Fibroblast of mammary gland (primary cell): ENCODE measurements at places on chromosomes 12 and 14.

- DNase-seq: peak; percentile 6
These were observed 30.3 kb downstream of the CCDC88C start for GRCh38 chr14:91387169-91387835.

DNA sequence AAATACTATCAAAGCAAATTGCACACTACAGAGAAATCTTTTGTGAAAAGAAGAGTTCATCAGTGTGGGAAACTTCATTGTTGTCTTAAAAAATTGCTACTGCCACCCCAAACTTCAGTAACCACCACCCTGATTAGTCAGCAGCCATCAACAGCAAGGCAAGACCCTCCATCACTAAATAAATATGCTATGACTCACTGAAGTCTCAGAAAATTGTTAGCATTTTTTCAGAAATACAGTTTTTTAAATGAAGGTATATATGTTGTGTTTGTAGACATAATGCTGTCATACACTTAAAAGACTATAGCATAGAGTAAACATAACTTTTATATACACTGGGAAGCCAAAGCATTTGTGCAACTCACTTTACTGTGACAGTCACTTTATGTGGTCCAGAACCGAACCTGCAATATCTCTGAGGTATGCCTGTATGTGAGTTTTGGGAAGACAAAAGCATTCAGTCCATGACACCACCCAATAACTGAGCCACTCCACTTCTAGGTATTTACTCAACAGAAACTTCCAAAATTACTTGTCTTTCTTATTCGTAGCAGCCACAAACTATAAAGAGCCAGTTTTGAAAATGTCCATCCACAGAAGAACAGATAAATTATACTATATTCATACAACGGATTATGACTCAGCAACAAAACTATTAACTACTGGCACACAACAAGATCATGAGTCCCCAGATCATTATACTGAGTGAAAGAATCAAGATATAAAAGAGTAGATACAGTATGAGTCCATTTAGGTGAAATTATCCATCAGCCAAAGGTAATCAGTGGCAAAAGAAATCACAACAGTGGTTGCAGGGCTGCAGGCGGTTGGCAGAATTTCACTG, 649.6 kb downstream of the BCL11B start:
- DNase-seq: no peak

DNA sequence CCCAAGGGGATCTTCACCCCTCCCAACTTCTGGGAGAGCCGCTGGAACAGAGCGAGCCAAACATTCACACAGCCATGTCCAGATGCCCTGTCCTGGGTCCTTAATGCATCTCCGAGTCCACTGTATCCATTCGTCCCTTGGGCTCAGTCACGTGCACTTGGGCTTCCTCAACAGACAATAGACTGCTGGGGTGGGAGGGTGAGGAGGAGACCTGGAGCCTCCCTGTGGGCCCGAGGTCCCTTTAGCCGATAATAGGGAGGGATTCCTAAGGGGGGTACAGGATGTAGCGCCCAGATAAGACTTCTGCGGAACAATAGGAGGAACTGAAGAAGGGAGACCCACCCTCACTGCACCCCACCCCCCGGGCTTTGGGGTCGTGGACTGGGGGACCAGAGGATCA, 6.7 kb downstream of the ARHGEF25 start:
- DNase-seq: no peak

DNA sequence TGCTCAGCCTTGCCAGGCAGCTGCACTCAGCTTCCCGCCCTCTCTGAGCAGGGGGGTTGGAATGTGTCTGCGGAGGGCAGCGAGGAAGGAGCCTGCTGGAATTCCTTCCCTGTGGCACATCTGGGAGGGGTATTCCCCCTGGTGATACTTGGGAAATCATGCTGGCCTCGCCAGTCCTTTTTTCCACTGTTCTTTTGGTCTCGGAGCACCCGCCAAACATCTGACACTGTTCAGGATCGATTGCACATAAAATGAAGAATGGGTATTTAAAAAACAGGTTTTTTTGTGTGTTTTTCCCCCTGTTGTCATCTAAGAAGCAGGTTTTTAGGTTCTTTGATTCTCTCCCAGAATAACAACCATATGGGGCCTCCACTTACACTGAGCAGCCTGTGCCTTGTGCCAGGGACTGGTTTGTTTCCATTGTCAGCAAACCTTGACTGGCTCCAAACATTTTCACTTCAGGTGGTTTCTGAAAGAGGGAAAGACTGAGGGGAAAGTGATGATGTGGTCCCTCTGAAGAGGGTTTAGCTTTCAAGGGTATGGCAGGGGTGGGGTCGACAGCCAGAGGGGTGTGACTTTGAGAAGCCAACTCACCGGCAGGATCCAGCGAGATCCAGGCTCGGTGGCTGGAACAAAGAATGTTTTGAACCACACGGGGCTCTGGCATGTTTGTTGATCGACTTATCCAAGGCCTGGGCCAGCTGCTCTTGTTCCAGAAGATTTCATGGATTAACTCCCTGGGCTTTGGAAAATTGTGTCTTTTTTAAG, 215.1 kb downstream of the CACNA1C start:
- peak; percentile 75 for DNase-seq

- no peak for DNase-seq
These were observed 77.8 kb upstream of the BDKRB2 start for GRCh38 chr14:96126783-96127271.

DNA sequence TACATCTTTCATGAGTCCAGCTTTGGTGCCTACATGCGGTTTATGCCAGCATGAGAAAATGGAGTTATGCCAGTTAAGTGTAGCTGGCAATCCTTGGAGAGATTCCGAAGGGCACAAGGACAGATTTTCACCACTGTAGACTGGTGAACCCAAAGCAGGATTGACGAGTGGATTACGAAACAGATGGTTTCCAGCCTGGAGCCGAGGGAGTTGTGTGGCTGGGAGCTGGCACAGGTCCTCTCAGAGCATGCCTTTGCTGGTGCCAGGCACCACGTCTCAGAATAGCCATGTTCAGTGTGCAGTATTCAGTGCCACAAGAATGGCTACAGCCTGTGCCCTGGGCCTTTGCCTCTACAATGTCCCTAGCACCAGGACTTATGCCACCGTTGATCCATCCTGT, 13.2 kb downstream of the KCNH3 start:
- DNase-seq: no peak

GRCh38 chr14:26172396-26172795, 425.4 kb downstream of the NOVA1 start:
- DNase-seq: no peak

DNA sequence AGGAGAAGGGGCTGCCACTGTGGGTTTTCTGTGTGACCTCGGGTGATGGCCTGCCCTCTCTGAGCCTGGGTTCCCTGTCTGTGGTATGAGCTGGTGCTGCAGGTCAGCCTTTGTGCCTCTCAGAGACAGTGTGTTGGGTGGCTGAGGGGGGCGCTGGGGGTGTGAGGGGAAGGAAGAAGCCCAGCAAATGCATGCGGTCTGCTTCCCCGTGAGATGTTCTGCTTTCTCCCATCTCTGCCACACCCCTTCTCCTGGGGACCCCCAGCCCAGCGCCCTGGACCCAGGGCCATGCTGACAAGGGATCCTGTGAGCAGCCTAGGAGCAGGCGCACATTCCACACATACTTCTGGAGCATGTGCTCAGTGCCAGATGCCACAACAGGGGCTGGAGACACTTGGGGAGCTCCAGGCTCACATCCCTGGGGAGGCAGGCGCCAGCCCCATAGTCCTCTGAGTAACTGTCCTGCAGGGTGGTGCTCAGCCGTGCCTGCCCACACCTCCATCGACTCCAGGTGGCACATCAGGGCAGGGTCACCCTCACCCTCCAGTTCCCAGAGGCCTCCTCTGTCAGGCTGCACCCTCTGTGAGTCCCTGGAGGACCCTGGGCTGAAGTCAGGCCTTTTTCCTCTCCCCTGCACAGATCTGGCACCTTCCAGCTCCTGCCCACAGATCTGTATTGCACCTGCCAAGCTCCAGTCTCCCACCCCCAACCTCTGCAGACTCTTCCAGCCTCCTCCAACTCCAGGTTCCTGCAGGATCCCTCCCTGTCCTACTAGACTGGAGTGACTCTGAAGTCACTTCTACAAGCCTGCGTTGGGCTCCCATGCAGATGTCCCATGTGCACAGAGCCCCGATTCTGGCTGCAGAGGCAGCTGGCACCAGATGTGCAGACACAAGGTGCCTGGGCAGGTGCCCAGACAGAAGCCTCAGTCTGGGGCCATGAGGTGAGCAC, 205.6 kb downstream of the KIF26A start:
- DNase-seq: no peak

GRCh38 chr12:104180374-104180773, 35.2 kb upstream of the TXNRD1 start:
- DNase-seq: no peak

GRCh38 chr14:64123241-64123822, 170.8 kb downstream of the ESR2 start:
- DNase-seq: peak; percentile 18

- DNase-seq: no peak
These were observed 263.9 kb downstream of the MDGA2 start for GRCh38 chr14:47411523-47411922.

GRCh38 chr12:51744235-51744634, 104.3 kb downstream of the FIGNL2 start:
- DNase-seq: peak; percentile 4

DNA sequence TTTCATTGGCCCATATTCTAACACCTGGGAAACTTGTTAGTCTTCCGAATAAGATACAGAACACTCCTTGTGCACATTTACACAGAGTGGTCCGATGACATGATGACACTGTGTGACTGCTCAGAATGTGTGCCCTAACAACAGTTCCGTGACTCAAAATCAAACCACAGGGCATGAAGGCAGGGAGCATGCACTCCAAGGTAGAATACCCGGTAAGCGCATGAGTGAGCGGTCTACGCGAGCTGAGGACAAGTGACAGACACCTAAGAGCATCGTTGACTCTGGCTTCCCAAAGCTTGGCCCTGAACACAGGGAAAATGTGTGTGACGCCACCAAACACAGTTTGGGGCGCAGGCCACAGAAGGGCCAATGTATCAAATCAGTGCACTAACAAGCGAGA, 18.6 kb downstream of the CLIP1 start:
- no peak for DNase-seq

GRCh38 chr12:113086249-113087164, 30.0 kb downstream of the DTX1 start:
- no peak for DNase-seq

DNA sequence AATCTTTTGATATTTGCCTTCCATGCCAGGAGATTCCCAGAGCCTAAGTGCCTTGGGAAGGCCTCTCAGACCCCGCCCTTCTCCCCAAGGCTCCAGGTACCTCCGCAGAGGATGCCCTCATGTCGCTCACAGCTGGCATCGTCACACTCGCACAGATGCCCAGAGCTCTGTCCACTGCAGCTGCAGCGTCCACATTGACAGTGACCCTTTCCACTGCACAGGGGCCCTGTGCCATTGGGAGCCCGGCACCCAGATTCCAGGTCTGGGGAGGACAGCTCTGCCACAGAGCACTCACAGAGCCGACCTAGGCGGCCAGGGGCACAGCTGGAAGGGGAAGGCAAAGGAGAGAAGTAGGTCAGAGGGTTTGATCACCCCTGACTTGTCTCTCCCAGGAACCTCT, 12.3 kb upstream of the CSAD start:
- no peak for DNase-seq

DNA sequence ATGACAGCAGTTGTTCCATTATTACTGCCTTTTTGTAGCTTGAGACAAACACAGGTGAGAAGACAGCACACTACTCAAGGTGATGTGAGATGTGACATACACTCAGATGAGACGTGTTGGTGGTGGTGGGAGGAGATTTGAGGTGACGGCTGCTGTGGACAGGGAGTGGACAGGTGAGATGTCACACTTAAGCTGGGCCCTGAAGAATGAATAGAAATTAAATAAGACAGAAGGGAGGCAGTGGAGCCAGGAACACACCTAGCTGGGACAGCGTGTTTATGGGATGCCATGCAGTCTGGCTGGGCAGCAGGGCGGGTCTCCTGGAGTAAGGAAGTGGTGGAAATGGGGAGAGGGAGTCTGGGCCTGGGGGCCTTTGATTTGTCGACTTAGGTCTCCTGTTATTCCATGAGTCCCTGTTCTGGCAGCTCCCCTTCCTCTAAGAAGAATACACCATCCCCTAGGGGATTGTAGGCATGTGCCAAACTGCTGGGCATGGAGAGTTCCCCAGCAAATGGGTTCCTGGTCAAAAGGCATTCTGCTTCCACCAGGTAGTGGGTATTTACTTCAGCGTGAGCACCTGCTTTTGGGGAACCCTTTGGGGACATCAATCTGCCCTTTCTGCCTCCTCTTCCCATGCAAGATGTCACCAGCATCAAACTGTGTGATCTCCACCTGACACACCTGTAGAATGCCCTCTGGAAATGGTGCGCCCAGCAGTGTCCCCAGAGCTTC, 71.2 kb upstream of the ESRRB start:
- DNase-seq: no peak

- DNase-seq: no peak
These were observed 20.1 kb downstream of the MORN3 start for GRCh38 chr12:121649322-121649721.

- DNase-seq: peak; percentile 30
These were observed 17.5 kb downstream of the DYRK4 start for GRCh38 chr12:4579305-4580102.

DNA sequence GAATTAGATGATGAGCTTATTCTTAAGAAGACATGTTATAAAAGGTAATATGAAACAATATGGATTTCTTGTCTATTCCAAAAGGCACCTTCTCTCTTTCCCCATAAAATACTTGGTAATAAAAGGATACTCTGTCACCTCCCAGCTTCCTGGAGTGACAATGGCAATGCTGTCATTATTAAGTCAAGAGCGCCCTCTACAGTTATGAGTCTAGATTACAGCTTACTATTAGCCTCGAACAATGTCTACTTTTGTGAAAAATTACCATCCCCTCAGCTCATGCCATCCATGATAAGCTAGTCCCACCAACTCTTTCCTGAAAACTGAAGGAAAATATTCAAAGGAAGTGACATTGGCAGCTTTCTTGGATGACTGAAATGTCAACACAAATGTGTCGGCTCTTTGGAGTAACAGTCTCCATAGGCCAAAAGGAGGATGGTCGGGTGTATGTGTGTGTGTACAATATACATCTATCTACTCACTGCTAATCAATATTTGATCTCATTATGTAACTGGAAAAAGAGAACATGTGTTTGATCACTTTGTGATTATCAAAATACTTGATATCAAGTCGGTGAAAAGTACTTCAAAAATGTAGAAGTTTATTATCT, 48.7 kb upstream of the CDKN3 start:
- peak; percentile 53 for DNase-seq

GRCh38 chr12:112988224-112988623, 9.9 kb downstream of the OAS2 start:
- DNase-seq: no peak

GRCh38 chr14:57533214-57533613, 39.6 kb upstream of the CCDC198 start:
- peak; percentile 51 for DNase-seq

- no peak for DNase-seq
These were observed 209.6 kb upstream of the SLC16A7 start for GRCh38 chr12:59386236-59386635.

GRCh38 chr14:34177466-34177865, 226.6 kb upstream of the EGLN3 start:
- DNase-seq: no peak

DNA sequence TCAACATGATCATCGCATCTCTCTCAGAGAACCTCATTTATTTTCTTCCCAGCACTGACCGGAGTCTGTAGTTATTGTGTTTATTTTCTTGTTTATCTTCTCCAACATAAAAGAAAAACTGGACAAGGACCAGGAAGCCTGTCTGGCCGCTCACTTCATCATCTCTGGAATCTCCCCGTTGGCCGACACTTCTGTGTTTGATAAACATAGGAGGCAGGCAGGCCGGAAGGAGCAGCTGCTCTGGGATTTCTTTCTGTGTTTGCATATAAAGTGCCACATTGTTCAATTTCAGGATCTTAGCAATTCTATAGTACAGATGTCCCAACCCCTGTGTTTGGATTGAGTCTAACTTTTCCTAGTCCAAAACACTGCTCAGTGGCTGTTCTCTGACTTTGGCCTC, 53.3 kb downstream of the ACACB start:
- DNase-seq: no peak

- no peak for DNase-seq
These were observed 12.0 kb upstream of the SLC2A14 start for GRCh38 chr12:7884689-7885088.
